ENCODE measurements at places on chromosomes 7 and 10. TPM values are rescaled to one million over a fixed set of nuclear protein-coding genes. Genes with fewer than 3 reads are reported as not detected.

MEOX2 gene
- total RNA-seq: not detected

IQUB gene
- 0.10 TPM for total RNA-seq

FBXW4 gene
- total RNA-seq: 37.1 TPM

INMT gene
- total RNA-seq: not detected

IPMK gene
- total RNA-seq: 5.6 TPM

CALY gene
- not detected for total RNA-seq

DNAH11 gene
- total RNA-seq: 0.31 TPM

CDC14C gene
- total RNA-seq: not detected

SAMD8 gene
- total RNA-seq: 20.5 TPM

- no peak for DNase-seq
Measured at GRCh38 chr7:148611692-148612091, 21.1 kb downstream of the C7orf33 start.

DNA sequence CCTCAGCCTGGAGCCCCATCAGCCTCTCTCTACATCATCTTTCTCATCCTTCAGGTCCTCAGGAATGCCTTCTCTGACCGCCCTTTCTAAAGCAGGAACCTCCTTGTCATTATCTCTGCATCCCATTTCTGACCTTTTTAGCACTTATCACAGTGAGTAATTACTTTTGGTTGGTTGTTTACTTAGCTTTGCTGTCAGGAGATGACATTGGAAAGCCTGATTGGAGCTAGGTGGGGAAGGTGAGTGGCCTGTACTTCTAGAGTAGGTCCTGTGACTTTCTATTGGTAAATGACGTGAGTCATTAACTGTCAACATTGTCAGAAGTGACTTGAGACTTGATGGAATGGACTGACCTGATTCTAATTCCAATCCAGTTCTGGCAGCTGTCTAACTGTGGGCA, 9.3 kb upstream of the SLC25A13 start:
- no peak for DNase-seq

DNA sequence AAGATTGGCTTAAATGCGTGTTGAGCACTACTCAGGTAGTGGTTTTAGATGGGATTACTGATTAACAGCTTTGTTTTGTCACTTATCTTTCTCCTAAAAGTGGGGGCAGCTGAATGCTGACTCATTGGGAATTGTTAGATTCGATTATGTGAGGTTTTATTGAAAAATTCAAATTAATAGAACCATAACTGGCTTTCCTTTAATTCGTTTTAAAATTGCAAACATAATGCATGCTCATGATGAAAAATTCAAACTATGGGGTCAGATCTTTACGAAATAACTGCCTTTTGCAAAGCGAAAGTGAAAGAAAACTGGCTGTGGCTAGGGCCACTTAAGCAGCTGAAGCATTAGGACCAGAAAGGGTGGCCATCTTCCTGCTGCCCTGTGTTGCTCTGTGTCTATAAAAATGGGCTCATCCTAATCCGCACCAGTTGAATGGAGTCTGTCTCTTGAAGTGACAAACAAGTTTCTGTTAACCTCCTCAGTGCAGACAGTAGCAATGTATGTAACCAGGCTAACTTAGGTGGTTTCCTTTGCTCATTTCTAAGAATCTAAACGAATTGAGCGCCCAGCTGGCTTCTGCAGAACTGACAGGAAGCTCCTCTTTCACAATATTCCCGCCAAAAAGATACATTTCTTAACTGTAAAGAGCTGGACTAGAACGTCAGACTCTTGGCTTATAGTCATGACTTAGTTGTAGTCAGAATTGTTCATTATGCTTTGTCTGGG, 27.8 kb downstream of the DENND10 start:
- peak; percentile 76 for DNase-seq

DNA sequence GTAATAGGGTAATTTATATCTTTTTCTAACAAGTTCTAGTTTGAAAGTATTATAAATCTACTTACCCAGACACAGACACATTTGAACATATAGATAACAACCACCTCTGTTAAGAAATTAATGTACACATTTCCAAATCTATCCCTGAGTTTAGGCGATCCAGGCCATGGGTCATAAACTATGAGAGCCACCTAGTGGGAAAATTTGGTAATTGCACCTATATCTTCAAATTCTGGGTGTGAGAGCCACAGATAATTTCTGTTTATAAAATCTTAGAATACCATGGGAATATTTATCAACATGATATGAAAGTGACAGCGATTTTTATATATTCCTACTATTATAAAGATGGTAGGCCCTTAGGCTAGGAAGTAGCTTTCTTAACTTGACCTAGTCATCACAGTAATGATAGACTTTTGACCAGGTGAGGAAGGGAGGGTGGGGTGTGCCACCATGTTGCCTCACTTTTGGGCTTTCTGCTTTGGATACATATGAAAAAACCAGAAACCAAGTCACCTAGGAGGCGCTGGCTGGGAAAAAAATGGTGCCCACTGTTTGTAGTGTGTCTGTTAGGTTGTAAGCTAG, 8.0 kb upstream of the EPHA1 start:
- DNase-seq: no peak

DNA sequence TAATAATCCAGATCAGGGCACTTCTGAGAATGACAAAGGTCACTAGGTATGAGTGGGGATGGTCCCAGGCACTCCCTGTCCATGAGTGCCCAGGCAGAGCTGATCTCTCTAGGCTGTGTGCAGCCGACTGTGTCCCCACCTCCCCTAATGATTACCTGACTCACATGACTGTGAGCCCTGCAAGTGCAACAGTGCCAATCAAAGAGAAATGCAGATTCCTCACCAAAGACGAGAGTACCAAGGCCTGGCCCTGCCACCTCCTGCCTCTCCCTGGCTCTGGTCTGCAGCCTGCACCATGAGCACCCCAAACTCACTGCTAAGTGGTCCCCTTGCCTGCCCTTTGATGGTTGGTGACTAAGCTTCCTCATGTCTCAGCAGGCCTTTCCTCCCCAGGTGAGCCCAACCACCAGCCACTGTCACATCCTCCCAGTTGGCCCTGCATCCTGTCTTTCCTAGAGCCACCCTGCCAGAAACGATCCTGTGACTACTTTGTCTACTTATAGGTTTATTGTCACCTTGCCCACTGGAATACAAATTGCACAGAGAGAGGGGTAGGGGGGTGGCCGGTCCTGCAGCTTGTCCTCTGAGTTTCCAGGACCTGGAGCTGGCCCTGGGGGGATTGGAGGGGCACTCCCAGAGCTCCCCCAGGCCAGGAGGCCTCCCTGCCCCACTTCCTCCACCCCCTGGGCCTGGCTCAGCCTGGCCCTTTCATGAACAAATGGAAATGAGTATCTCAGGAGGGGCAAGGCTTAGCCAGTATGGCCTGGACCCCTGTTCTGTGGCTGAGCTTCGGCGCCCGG, 22.4 kb upstream of the GDF10 start:
- DNase-seq: peak; percentile 73

DNA sequence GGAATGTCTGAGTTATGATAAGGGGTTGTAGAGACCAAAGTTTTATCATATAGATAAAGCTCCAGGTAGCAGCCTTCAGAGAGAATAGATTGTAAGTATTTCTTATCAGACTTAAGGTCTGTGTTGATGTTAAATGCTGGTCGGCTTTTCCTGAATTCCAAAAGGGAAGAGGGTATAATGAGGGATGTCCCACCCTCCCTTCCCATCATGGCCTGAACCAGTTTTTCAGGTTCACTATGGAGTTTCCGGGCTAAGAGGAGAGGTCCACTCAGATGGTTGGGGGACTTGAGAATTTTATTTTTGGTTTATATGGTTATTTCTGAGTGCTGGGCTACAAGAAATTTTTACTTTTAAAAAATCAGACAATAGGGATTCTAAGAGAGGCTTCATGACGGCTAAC, 45.2 kb downstream of the HERPUD2 start:
- DNase-seq: no peak

- no peak for DNase-seq
Measured at GRCh38 chr7:19772841-19773760, at the start of gene TMEM196. Gene TMEM196, minus strand, starts transcription at chr7:19773617. Its CDS starts 921 bp downstream, at chr7:19772696.

- DNase-seq: no peak
Measured at GRCh38 chr10:14454629-14455028, 123.9 kb upstream of the FRMD4A start.

- no peak for DNase-seq
Measured at GRCh38 chr7:24419077-24419476, 135.1 kb downstream of the NPY start.
